Activated CD4-positive, CD25-positive, alpha-beta regulatory T cell treated with anti-CD3 and anti-CD28 coated beads, Interleukin-2, amount 50 U/mL, for 16 hours (primary cell): ENCODE measurements at places on chromosomes 1 and 21.

GRCh38 chr1:30783256-30783915, 25.8 kb upstream of the LAPTM5 start:
- DNase-seq: no peak

DNA sequence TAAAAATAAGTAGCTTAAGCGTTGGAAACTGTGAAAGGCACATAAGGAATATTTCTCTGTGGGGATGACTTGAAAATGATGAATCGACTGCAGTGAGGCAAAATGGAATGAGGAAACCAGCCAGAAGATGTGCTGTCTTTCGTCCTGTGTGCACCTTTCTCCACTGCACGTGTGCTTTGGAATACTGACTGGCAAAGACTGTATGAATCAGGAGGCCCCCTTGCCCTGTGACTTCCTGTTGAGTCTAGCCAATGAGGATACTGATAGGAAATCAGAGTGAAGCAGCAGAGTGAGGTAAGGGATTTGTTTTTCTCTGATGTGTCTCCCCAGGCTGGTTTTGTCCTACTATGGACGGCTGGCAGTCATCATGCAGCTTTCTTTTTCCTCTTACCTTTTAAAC, 118.2 kb upstream of the ADGRL4 start:
- DNase-seq: no peak

DNA sequence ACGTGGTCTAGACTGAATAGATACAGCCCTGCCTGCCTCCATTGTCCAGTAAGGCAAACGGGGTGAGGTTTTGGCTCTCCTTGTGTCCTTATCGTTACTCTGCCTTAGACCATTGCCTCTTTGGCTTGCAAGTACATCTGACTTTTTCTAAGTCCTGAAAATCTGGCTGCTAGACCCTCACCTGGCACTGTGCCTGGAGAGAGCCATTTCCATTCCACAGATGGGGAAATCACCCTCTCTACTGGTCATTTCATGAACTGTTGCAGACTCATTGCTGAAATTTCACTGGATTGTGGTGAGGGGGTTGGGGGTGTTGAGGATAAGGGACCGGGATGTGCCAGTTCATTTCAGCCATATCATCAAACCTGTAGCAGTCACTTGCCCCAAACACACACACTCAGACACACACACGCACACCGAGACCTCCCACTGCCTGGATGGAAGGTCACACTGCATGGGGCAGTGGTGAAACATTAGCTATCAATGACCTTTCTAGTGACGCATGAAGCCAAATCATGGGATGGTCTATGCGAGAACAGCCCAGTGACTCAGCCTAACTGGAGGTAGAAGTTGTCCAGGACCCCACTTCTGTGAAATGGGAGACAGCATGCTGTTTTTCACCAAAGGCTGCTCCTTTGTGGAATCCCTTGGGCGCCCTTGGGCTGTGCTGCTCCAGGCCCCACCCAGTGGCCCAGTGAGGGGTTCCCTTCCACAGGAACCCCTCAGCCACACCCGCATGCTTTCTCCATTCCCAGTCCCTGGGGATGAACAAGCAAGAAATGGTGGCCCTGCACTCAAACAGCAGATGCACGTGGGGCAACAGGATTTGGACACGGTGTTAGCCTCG, 34.9 kb upstream of the VASH2 start:
- no peak for DNase-seq

DNA sequence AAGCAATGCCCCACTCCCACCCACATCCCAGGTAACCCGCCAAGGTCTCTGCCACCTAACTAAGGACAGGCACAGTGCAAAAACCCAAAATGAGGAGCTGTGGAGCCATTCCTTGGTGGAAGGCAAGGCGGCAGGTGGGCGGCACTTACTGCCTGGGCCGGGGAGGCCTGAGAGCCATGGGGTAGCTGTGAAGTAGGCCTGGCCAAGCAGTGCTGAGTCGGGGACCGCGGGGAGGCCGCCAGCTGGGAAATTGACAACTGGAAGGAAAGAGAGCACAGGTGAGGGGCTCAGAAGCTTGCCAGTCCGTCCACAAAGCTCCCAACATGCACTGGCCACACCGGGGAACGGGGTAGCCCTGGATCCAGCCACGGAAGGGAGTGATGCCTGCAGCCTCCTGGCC, 85.3 kb downstream of the NPHP4 start:
- DNase-seq: no peak

- no peak for DNase-seq
These were observed 446.8 kb upstream of the CXADR start for GRCh38 chr21:17066006-17066405.

DNA sequence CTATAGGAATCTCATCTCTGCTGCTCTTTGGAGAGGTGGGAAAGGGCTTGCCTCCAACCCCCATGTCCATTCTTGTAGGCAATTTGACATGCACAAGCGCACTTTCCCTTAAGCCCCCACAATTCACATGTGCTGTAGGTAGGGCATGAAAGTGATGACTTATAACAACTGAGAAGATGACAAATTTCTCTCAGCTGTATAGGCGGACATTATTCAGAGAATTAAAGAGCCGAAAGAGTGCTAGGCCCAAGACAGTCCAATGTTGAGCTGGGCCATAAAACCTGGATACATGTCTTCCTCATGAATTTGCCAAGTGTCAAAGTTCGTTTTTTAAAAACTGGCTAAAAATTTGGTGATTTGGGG, 106.3 kb upstream of the LYPLAL1 start:
- DNase-seq: no peak

- no peak for DNase-seq
These were observed 1.3 kb downstream of the PRDM2 start for GRCh38 chr1:13701271-13701640.

GRCh38 chr1:39173995-39174380, 30.5 kb upstream of the MACF1 start:
- DNase-seq: no peak

DNA sequence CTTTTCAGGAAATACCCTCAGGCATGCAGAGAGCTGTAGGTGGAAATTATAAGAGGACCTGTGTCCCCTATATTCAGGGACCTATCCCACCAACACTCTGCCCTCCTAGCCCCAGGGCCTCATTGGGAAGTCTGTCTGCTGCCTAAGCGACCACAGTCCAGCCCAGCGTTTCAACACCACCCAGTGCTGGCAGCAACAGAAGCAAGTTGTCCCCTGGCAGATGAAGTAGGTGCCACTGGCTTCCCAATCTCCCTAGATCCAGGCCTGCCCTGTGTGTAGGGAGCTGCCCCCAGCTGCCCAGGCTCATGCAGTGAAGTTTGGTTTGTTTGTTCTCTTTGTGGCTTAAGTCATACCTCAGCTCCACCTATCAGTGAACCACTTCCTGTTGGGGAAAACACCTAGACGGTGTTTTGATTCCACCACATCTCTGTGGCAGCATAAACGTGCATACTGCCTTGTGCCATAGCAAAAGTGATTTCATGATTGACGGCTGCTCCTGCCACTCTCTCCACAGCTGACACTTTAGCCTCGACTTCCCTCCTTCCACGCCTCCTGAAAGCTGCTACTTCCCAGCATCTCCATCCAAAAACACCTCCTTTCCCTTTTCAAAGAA, 8.1 kb upstream of the LEFTY1 start:
- DNase-seq: peak; percentile 72

GRCh38 chr1:246949956-246950355, 18.2 kb upstream of the AHCTF1 start:
- no peak for DNase-seq

- no peak for DNase-seq
These were observed 239.4 kb upstream of the POU3F1 start for GRCh38 chr1:38285807-38286530.

GRCh38 chr1:203045821-203046594, 19.7 kb downstream of the PPFIA4 start:
- no peak for DNase-seq

DNA sequence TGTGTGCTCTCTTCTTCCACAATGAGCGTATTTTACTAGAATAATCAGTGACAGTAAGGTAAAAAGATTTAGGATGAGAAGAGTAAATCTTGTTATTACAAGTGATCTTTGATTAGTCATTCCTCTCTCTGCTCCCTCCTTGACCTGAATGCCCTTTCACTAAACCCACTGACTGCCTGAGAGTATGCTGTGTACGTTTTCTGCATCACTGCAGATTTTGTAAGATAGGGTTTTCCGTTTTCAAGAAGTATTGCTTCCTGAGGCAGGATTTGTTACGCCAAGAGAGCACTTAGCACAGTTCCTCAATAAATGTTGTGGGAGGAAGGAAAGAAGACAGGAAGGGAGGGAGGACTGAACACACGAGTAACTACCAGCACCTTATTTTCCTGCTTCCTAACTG, 7.7 kb upstream of the LAMB3 start:
- DNase-seq: no peak

GRCh38 chr1:185694081-185694480, 40.1 kb upstream of the HMCN1 start:
- DNase-seq: no peak

GRCh38 chr1:245772325-245772724, 617.5 kb downstream of the KIF26B start:
- DNase-seq: no peak

DNA sequence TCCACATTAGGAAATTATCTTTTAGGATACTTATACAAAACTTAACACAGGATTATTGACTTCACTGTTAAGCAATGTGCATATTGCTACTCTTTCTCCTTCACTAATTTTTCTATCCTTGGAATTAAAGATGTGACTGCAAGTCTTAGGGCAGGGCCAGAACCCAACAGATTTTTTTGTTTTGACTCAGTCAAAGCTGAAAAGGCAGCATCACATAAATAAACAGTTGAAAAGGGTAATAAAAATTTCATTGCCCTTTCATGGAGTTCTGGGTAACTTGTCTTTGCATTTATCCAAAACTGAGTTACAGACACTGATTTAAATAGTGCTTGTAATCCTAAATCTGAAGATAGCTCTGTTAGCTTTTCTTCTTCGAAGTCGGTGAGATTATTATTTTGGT, 1.9 kb upstream of the TMEM35B start:
- no peak for DNase-seq

- no peak for DNase-seq
These were observed 2.1 kb downstream of the SH3BGRL3 start for GRCh38 chr1:26281971-26282370.

DNA sequence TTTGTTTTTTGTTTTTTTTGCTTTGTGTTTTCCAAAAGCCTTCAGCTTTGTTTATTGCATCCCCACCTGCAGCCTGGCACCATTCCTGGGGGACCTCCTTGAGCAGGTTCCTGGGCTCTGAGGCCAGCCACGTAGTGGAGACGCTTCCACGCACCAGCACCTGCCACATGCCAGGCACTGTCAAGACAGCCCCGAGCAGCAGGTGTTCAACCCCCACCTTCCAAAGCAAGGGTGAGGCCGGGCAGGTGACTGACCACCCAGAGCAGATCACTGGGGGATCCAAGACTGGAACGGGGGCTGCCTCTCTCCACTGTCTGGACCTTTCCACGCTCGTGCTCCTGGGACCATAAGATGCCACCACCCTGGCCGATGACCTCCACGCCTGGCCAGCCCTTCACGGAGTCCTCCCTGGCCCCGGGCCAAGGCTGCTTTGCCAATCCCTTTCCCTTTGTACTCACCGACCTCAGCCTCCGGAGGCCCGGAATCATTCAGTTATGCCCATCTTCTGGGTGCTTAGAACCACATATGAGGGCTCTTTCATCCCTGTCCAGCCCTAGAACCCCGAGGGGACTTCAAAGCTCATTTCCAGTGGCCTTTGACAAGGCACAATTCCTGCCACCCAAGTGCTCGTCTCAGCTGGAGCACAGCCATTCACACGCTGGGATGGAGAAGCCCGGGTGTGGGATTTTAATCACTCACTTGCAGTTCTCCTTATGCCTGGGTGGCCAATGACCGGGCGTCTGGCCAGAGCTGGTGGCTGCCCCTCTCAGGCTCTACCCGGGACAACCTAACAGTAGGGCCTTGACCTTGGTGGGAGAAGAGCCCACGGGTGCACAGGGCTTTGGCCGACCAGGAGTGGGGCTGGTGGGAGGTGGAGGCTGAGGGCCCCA, 330.8 kb downstream of the NPHP4 start:
- no peak for DNase-seq

- no peak for DNase-seq
These were observed 152.5 kb upstream of the KCND3 start for GRCh38 chr1:112141923-112142322.

GRCh38 chr1:37792943-37793686, 532 bp upstream of the MANEAL start:
- DNase-seq: no peak

- no peak for DNase-seq
These were observed 3.9 kb upstream of the WNT2B start for GRCh38 chr1:112504661-112505399.

DNA sequence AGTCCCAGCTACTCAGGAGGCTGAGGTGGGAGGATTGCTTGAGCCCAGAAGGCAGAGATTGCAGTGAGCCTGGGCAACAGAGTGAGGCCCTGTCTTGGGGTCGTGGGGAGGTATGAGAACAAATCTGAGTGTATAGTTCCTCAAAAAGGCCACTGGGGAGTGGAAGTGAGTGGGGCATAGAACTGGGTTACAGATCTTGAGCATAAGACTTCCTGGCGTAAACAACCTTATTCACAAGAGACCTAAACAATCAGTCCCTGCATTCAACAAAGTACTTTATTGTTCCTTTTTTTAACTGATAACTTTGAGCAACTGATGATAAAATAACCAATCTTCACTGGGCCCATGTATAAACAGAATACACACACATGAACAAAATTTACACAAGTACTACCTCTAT, 72.7 kb upstream of the MUTYH start:
- DNase-seq: no peak

GRCh38 chr1:236545621-236546169, 21.9 kb downstream of the LGALS8 start:
- no peak for DNase-seq

GRCh38 chr1:225731491-225731890, 46.1 kb upstream of the SRP9 start:
- no peak for DNase-seq

DNA sequence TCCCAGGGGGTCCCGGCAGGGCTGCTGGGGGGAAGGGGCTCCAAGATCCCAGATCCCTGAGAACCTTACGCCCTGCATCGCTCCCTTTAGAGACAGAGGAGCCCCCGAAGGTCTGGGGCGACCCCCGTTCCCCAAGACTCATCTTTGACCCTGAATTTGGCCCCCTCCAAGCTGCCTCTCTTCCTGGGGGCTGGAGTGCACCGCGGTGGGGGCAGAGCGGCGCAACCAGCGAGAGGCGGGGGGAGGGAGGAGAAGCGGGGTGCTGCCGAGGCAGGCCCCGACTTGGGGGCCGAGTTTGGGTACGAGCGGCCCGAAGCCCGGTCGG, 5.4 kb upstream of the PLEKHG5 start:
- DNase-seq: no peak

- DNase-seq: no peak
These were observed 11.6 kb upstream of the NPHP4 start for GRCh38 chr1:6003568-6004411.

- no peak for DNase-seq
These were observed 11.8 kb downstream of the UBE2T start for GRCh38 chr1:202329891-202330290.

DNA sequence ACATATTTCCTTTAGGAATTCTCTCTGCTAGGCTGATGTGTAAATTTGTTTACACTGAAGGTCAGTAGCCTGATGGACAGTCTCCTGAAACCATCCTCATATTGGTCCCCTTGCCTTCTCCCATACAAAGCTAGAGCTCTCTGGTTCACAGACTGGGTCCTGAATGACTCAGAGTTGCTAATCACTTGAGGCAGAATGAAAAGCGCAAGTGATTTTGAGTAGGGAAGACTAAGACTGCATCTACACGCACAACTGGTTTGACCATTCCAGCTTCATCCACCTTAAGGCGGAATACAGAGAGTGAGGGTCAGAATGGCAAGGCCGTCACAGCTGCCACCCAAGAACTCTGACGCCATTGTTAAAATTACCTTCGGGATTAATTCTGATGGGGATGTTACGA, 70.2 kb upstream of the KIF26B start:
- DNase-seq: no peak

GRCh38 chr1:222420633-222421032, 127.3 kb downstream of the HHIPL2 start:
- no peak for DNase-seq
